ENCODE measurements at places on chromosomes 7 and 10.

GRCh38 chr7:22697876-22698606 lies 29.0 kb upstream of the IL6 start:
- peak; percentile 71 for DNase-seq

DNA sequence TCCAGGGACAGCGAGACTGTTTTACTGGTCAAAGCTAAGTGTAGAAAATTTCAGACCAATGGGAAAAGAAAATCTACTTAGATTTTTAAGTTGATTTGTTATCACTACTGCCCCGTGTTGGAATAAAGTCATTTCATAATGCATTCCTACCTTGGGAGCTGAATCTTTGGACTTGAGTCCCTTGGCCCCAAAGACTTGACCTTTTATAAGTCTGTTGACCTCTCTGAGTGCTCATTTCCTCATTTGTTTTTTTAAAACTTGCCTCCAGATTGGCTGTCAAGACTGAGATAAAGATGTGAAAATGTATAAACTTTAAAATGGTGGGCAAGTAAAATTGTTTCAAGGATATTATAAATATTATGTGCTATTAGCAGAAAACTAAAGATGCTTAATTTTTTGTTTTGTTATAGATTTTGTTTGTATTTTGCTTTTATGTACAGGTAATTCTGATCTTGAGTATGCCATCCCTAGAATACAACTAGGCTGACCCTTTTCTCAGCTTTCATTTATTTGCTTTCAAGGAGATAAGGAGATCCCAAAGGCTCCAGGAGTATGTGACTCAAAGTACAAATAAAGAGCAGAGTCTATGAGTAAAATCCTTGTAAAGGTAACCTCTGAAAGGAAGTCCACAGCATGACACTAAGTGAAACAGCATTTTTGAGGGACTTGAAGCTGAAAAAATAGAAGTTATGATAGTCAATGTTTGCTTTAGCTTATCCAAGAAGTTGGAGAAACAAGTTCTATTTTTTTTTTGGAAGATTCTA lies 54.6 kb downstream of the TMEM26 start:
- DNase-seq: no peak

DNA sequence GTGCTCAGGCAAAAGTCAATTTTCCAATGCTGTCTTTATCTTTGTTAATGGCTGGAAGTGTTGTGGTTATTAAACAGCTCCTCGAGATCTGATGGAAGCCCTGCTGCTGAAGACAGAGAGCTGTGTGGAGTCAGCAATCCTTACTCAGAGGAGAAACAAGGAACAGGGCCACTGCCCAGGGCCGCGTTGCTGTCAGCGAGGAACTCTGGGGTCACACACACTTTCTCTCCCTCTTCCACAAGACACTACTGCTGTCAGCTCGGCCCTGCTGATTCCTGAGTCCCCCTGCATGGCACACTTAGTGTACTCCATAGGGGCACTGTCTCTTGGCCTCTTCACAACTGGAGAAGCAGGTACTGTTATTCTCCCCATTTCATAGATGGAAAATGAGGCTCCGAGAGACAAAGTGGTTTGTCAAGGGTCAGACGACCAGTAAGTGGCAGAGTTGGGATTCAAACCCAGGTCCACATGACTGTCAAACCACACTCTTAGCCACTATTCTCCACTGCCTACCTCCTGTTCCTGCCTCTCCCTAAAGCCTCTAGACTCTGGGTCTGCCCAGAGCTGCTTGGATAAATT lies 29.3 kb upstream of the PDCD4 start:
- DNase-seq: no peak

GRCh38 chr7:30327813-30328212 lies 43.4 kb downstream of the ZNRF2 start:
- DNase-seq: no peak

DNA sequence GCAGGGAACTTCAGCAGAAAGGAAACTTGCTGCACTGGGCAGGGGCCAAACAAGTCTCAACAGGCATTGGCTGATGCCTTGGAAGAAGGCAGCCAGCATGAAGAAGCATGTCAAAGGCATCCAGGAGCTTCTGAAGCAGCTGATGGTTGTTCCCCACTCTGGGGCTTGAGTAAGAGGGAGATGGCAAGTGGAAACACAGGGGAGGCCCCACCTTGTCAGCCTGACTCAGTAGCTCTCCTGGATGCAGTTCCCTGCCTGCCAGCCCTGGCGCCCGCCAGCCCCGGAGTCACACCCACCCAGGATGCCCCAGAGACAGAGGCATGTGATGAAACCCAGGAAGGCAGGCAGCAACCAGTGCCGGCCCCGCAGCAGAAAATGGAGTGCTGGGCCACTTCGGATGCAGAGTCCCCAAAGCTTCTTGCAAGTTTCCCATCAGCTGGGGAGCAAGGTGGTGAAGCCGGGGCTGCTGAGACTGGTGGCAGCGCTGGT lies 96.5 kb downstream of the TACC2 start:
- no peak for DNase-seq

GRCh38 chr7:105438847-105439173 lies 50.1 kb upstream of the SRPK2 start:
- no peak for DNase-seq

- peak; percentile 59 for DNase-seq
These were observed 4.8 kb downstream of the GRIFIN start for GRCh38 chr7:2471396-2471795.

DNA sequence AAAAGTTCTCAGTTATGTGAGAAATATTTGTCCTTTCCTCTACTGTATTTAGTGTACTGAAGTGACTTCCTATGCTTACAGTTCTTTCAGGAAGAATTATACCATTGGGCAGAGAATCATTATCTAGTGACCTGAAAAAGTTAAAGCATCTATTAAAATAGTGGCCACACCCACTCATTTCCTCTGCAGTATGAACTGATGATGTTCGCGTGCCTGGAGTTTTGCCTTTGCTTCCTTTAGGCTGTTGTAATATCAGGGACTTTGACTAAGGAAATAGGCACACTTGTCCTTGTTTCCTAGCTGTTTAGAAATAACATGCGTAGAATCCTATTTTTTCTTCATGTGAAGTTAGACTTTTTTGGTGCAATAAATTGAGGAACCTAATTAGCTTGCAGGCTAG lies 100.7 kb downstream of the ZMYND11 start:
- DNase-seq: no peak

DNA sequence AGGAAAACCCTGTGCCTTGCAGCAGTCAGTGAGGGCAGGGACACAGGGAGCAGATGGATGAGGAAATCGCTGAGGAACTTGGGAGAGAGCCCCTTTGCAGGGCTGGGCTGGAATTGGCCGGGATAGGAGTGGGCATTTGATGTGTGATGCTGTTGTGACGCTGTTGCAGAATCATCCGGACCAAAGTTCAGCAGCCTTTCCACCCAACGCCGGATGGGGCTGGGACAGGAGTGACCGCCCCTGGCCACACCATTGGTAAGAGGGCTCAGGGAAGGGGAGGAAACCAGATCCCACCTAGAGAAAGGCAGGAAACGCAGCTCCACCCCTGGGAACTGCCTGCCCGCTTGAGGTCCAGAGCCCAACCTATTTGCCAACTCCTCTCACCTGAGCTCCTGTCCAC lies 33.9 kb downstream of the PAX2 start:
- DNase-seq: no peak

GRCh38 chr10:74432841-74433594 lies 282.0 kb downstream of the ADK start:
- no peak for DNase-seq

GRCh38 chr7:93030605-93031225 lies 87.1 kb downstream of the SAMD9 start:
- DNase-seq: no peak

DNA sequence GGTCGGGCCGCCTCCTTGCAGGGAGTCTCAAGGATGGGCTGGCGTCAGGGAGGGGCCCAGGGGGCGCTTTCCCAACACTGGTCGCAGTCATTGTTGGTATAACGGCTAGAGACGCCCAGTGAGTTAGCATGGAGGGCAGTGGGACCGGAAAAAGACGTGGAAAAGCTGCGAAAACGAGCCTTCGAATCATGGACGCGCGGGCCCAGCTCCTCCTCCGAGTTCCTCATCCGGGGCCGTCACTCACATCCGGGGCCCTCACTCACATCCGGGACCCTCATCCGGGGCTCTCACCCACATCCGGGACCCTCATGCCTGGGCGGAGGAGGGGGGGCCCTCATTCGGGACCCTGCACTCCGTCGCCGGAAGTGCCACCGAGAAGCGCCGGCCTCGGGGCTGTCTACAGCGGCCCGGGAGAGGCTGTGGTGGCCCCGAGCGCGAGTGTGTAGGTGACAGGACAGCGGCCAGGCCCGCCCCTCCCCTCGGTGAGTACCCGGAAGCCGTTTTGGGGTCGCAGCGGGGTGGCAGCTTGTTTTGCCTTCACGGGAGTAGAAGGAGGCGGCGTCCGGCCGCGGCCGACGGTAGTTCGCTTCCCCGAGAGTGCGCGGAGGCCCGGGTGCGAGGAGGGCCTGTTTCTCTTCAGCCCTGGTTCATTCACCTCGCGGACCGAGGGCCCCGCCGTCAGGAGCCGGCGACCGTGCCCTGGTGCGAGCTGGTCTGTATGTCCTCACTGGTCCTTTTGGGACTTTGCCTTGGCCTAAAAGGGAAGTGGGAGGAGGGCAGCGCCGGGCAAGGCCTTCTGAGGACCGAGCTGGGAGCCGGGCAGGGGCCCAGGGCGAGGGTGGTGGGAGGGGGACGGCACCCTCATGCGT lies at the start of gene ZNF655:
Gene ZNF655 (plus strand): TSS at position 337 of the 869 bp plus-strand sequence. CDS start 1,918 bp downstream, outside the sequence.
- DNase-seq: peak; percentile 97

GRCh38 chr10:13047529-13048206 lies 46.2 kb upstream of the CCDC3 start:
- DNase-seq: no peak

DNA sequence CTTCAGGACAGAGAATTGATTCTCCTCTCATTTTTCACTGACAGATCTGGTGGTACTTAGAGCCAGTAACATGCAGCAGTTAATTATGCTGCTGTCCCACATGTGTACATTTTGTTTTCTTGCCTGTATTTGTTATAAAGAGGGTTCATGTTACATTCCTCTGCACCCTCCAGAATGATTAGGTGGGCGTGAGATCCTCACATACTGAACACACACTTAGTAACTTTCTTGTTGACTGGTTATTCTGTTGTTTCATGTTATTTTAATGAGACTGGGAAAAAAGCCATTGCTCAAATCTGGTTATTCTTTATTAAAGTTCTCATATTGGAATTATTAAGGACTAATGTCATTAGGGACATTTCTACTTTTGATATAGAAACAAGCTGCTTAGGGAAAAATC lies 409.1 kb downstream of the SDK1 start:
- no peak for DNase-seq

- DNase-seq: peak; percentile 77
These were observed 220.9 kb downstream of the C7orf25 start for GRCh38 chr7:42690794-42691639.

DNA sequence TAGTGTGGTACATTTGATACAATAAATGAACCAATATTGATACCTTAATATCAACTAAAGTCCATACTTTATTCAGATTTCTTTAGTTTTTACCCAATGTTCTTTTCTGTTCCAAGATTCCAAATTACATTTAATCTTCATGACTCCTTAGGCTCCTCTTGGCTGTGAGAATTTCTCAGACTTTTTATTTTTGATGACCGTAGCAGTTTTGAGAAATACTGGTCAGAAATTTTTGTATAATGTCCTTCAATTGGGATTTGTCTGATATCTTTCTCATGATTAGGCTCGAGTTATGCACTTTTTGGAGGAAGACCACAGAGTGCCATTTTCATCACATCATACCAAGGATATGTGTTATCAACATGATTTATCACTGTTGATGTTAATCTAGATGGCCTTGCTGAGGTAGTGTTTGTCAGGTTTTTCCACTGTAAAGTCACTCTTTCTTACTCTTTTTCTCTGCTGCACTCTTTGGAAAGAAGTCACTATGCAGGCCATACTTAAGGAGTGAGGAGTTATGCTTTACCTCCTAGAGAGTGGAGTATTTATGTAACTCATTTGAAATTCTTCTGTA lies 12.9 kb upstream of the ENTPD1 start:
- no peak for DNase-seq

GRCh38 chr7:1530946-1531262 lies 402 bp downstream of the MAFK start:
- no peak for DNase-seq

DNA sequence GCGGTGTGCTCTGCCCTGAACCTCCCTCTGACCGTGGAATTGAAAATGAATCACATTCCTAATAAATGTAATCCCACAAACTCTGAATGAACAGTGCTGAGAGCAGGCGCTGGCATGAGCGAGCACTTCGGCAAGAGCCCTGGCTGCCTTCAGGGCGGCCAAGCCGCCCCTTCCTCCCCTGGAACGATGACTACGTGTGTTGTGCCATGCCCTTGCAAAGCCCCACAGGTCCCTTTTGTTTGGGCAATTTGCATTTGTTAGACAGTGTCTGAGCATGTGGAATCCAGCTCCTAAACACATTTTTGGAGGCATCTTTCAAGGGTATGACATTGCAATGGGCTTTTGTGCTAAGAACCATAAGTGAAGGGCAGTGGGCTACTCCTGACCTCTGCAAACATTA lies 95.6 kb upstream of the MKI67 start:
- DNase-seq: no peak

DNA sequence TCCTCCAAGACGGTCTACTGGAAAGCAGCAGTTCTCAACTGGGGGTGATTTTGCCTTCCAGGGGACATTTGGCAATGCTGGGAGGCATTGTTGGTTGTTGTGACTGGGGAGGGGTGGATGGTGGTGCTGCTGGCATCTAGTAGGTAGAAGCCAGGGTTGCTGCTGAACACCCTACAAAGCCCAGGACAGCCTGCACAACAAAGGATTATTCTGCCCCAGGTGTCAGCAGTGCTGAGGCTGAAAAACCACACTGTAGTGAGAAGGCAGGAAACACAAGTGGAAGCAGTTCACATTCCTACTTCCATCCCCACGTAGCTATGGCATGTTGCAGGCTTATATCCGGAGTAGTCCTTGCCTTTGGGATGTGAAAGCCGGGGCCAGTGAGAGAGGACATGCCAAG lies 86.9 kb downstream of the AOAH start:
- no peak for DNase-seq

- no peak for DNase-seq
These were observed 50.5 kb downstream of the TPST1 start for GRCh38 chr7:66255534-66256100.

DNA sequence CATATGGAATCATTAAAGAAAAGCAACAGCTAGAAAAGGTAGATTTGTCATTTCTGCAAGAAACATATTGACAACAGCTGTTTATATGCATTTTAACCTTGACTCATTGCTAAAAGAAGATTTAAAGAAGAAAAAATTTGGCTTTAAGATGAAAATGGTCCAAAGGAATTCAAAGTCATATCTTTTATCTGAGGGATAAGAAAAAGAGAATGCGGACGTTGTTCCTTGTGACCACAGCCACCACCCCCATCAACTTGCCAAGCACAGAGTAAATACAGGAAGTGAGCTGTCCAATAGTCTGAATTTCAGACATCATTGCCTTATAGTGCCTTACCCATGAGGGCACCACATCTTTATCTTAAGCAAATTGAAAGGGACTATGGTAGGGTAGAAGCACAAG lies 7.3 kb upstream of the CRPPA start:
- no peak for DNase-seq

All from islet precursor cell (in vitro differentiated cells).